Aortic smooth muscle cell (primary cell): ENCODE measurements at places on chromosomes 6 and 20. TPM values are rescaled to one million over a fixed set of nuclear protein-coding genes. Genes with fewer than 3 reads are reported as not detected.

NKAIN4 gene
- not detected in 2 replicates for total RNA-seq

SDCBP2 gene
- total RNA-seq = 2.1 and 3.3 TPM in 2 replicates

TRIM40 gene
- total RNA-seq = not detected in 2 replicates

MAFB gene
- total RNA-seq = 0.99 and 2.4 TPM in 2 replicates

KCNQ5 gene
- total RNA-seq = 6.7 and 7.5 TPM in 2 replicates
